ENCODE measurements at places on chromosomes 5 and 9.

DNA sequence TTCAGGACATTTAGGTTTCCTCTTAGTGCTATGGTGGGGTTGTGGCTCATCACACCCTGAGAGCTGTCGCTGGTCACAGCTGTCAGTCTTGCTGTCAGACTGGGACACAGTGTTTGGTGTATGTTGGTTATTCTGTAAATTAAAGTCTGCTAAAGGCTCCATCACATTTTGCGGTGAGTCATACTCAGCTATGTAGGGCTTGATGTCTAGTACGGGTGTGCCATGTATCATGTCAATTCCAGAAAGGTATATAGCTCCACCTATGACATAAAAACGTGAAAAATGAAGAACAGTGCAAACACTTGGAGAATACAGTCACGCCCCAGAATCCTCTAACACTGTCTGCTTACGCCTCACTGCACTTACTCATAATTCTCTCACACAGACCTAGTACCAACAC is 11.9 kb downstream of the TRMO start:
- no peak for DNase-seq

GRCh38 chr9:17614250-17614649 is 35.4 kb downstream of the SH3GL2 start:
- no peak for DNase-seq

DNA sequence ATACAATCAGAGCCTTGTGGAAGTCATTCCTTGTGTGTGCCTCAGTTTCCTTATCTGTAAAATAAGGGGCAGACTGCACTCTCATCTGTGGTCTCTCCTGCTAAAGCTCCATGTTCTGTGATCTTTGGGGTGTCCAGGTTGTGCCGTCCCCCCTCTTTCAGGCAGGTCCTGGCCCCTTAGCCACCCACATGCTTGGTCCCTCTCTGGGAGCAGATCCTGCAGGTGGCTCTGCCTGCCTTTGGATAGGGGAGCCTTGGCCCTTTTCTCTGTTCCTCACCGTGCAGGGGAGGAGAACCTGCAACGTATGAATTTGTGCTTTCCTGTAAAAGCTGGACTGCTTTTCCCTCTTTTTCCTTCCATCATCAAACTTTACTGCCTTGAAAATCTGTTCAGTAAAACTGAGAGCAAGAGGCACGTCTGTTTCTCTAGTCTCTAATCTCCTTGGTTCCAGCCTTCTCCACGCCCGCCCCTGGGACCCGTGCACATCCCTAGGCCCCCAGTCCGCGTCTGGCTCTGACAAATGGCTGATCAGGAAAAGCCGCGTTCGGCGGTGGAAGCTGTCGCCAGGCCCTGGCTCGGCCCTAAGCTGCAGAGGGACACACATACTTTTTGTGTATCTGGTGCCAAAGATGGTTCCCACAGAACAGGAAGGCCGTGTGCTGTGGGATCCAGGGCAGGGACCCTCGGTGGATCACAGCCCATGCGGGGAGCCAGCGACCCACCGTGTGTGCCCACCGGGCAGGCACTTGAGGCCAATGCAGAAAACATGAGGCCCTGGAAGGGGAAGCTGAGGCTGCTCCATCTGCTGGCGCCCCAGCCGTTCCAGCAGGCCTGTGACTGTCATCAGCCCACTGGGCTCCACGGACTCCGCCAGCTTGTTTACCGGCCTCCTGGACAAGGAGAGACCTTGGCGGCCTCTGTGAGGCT is 43.4 kb upstream of the COL5A1 start:
- DNase-seq, result no peak

GRCh38 chr5:124889486-124889825 is 143.0 kb upstream of the ZNF608 start:
- DNase-seq, result no peak

- no peak for DNase-seq
Observed at GRCh38 chr5:154878642-154879335, 20.4 kb downstream of the CNOT8 start.

DNA sequence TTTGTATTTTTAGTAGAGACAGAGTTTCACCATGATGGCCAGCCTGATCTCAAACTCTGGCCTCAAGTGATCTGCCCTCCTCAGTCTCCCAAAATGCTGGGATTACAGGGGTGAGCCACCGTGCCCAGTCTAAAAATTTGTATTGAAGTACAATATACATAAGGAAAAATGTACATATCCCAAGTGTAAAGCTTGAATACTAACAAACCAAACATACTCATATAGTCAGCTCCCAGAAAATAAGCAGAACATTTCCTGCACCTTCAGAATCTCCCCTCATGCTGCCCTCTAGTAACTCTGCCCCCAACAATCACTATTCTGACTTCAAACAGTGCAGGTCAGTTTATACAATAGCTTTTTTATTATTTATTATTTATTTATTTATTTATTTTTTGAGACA is 1.6 kb upstream of the NOL6 start:
- DNase-seq, result no peak

DNA sequence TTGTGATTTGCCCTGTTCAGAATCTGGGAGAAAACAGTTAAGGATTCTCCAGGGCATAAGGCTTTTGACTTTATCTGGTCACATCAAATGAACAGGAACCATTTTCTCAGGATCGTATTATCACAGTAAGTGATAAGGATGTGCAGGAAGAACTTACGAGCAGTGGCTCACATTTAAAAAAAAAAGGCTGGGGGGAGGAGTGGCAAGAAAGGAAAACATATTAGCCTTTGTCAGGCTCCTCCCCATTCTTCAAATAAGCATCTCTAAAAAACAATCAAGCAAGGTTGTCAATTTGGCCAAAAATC is 234.3 kb upstream of the TMEM161B start:
- DNase-seq, result no peak
